Muscle of leg (tissue), 16 donors: ENCODE measurements at places on chromosomes 12 and 14.

- no peak for DNase-seq
Measured at GRCh38 chr12:47052274-47052673, 27.1 kb upstream of the PCED1B start.

DNA sequence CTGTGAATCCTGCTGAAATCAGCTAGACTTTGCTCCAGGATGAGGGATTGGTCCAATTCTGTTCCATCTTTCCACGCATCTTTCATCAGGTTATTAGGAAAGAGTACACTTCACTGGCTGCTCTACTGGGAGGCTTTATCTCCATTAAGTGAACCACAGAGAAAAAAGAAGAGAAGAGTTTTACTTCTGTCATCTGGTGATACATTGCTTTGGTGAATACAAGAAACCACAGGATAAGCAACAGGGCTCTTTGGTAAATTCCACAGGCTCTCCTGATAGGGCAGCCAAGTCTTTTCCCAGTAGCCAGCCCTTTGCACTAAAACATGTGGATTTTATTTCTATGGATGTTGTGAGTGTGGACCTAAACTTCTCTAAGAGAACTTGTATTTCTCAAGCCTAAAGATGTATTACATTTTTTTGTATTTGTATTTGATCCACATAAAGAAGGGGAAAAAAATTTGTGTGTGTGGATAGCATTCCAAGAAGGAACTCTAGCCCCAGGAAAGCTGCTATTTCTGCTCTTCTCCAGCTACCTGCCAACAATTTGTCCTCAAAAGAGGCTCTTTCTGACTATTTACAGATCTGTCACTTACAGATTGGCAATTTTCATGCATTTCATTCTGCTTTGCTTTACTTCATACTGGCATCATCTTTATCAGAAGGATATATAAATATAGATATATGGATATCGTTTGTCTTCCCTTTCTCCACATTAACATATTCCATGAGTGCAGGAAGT, 1117.6 kb upstream of the TMEM132C start:
- no peak for DNase-seq

GRCh38 chr14:20624495-20625070, 16.9 kb downstream of the OR6S1 start:
- no peak for DNase-seq

DNA sequence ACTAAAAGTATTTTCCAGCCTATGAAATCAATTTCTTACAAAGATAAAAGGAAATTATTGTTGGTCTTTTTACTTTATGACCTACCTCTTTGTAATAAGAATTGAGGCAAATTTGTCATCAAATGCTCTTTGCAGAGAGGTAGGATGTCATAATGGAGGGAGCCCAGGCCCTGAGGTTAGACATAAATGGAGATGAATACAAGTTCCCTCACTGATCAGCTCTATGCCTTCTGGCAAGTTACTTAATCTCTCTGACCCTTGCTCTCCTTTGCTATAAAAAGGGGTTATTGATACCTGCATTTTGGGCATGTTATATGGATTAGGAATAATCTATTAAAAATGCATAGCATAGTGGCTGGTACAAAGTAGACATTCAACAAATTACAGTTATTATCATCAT, 146.9 kb upstream of the KRR1 start:
- no peak for DNase-seq

GRCh38 chr12:98769068-98769467, 124.0 kb downstream of the APAF1 start:
- DNase-seq: no peak

DNA sequence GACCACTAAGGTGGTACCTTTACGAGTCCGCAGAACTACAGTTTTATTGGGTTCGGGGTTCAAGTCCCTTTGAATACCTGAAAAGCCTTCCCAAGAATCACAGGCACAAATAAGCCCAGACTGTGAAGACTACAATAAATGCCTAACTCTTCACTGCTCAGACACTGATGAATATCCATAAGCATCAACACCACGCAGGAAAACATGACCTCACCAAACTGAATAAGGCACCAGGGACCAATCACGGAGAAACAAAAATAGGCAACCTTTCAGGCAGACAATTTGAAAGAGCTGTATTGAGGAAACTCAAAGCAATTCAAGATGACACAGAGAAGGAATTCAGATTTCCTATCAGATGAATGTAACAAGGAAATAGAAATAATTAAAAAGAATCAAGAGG, 24.2 kb upstream of the P2RX7 start:
- DNase-seq: no peak

GRCh38 chr14:52259434-52259833, 8.1 kb upstream of the PTGDR start:
- peak; percentile 71 for DNase-seq

DNA sequence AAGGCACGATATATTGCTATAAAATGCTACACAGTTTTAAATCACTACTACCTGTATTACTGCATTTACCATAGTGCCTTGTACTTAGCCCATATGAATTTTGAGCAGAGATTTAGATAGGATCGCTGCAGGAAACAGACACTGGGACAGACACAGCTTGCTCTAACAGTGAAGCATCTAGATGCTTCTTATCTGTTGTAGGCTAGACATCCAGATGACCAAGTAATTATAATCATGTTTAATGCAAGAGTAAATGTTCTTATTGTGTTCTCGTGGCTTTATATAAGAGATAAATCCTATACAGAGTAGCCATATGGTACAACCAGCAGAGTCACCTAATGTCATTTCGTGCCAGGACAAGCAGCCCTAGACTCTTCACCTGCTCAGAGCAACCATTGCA, 92.8 kb downstream of the ASCL1 start:
- no peak for DNase-seq

- no peak for DNase-seq
Measured at GRCh38 chr12:65756956-65757511, 67.2 kb upstream of the HMGA2 start.

- peak; percentile 77 for DNase-seq
Measured at GRCh38 chr12:30909349-30910037, 17.1 kb upstream of the TSPAN11 start.

GRCh38 chr12:109689426-109689825, 24.2 kb upstream of the FAM222A start:
- DNase-seq: no peak

GRCh38 chr14:34628681-34629135, 1.2 kb downstream of the SNX6 start:
- DNase-seq: peak; percentile 33

- peak; percentile 100 for DNase-seq
Measured at GRCh38 chr12:56224102-56224701, at the start of gene NABP2. Gene NABP2 (plus strand): TSS chr12:56224342. CDS start chr12:56224857, 515 bp downstream.

GRCh38 chr14:72753879-72754400, 140.0 kb downstream of the DPF3 start:
- no peak for DNase-seq

DNA sequence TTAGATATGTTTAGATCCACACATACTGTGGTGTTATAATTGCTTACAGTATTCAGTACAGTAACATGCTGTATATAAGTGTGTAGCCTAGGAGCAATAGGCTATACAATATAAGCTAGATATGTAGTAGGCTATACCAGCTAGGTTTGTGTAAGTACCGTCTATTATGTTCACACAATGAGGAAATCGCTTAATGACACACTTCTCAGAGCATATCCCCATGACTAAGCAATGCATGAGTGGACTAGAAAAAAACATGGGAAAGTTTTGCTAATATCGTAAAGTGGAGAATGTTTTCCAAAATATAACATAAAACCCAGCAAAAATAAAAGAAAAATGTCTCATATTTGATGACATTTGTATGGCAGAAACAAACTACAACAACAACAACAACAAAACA, 27.3 kb downstream of the AKAP3 start:
- DNase-seq: no peak

- DNase-seq: no peak
Measured at GRCh38 chr14:55946231-55946630, 172.0 kb upstream of the PELI2 start.

DNA sequence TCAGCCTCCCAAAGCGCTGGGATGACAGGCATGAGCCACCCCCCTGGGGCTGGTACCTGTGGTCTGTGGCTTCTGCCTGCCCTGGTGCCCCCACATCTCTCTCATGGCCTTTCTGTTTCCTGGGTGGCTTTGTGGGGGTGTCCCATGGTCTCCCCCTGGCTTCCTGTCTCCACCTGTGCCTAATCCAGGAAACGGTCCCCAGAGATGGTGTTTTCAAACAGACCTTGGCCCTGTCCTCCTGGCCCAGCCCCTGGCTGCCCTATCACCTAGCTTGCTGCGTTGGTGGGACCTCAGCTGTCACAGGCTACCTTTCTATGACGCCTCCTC, 18.1 kb downstream of the MEG3 start:
- DNase-seq: no peak

DNA sequence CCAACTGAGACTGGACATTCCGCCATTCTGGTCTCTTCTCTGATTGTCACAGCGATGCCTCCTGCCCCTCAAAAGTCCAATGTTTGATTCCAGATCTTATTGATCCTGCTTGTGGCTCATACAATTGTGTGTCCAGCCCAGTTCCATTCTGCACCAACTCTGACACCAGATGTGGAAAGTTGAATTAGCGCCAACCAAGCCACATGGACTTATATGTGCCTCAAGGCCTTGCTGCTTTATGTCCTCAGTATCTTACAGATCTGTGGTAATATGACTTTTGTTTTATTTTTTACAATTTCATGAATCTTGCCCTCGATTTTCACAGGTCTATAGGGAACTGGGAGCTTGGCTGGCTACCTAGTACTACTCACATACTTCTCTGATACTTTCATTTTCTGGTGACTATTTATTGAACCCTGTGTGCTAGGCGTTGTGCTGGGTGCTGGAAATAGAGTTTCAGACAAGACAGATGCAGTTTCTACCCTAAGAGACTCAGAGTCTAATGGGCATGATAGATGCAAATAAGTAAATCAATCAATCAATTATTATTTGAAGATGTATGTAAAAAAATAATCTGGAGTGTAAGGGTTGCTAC, 472.0 kb downstream of the TMTC2 start:
- peak; percentile 28 for DNase-seq

DNA sequence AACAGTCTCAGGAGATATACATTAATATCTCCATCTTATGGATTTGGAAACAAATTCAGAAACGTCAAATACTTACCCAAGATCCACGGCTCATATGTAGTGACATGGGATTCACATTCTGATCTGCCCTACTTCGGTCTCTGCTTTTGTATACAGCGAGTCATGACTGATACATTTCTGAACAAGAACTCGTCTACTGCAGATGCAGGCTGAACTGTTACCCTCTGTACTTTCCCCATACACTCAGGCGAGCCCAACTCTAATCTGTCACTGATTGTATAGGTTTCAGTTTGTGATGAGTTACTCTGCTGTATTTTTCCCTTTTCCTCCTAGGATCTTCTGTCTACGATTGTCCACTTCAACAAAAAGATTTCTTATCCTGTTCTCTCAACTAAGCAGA, 441.6 kb downstream of the CCDC91 start:
- no peak for DNase-seq

GRCh38 chr14:24609655-24610344, at the start of gene GZMH:
Gene GZMH (minus strand): TSS chr14:24609685. CDS start chr14:24609613, 72 bp downstream.
- DNase-seq: no peak

DNA sequence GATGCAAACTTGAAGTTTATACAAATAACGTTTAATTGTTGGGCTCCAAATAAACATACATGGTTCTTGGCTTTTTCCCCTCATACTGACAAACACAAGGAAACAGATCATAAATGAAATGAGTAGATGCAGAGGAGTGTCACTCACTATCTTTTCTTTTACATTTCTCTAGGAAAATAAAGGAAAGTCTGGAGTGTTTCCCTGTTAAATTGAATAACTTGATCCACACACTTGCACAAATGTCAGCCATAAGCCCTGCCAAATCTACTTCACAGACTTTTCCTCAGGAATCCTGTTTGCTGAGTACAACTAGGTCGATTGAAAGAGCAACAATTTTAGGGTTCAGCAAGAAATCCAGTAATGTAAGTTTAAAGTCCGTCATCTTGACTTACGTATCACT, 175.3 kb downstream of the PLCZ1 start:
- DNase-seq: peak; percentile 87

DNA sequence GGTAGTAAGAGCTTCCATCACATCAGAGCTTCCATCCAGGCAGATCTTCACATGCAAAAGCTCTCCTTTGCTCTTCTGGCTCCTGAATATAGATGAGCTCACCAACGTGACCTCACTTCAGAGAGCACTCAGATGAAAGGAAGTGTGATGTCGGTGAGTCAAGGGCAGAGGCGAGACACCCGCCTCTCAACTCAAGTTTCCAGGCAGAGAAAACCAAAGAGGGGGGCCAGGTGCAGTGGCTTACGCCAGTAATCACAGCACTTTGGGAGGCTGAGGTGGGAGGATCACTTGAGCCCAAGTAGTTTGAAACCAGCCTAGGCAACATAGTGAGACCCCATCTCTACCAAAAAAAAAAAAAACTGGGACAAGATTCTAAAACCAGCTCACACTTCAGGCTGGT, 126.9 kb downstream of the DUSP6 start:
- no peak for DNase-seq

GRCh38 chr14:64513271-64513670, 8.7 kb downstream of the ZBTB1 start:
- DNase-seq: no peak

- DNase-seq: no peak
Measured at GRCh38 chr14:96309133-96309895, 53.3 kb downstream of the BDKRB1 start.

DNA sequence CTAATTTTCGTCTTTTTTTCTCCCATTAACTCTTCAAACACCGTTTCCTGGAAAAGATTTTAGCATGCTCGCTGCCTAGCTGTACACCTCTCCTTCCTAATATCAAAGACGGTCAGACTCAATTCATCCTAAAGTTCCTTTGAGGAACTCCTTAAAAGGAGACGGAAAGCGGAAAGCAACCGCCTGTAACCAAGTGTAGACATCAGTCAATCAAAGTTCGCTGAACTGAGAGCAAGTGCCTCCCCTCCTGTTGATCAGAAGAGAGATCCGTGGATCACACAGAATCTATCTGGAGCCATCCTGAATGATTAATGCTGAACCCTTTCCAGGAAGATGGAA, 412 bp upstream of the TEP1 start:
- peak; percentile 38 for DNase-seq

DNA sequence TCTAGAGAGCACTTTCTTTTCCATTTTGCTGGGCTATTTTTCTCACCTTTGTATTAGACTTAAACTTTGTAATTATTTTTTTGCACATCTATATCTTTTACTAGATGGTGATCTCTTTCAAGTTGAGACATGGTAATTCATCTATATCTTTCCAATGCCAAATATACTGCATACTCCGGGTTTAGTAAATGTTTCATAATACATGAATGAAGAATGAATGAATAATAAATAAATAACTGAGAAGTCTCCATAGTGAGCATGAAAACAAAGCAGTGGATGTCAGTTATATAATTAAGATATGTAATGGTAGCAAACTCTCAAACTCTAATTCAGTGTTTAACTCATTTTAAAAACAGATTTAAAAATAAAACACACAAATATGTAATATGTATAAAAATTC, 342.5 kb upstream of the KITLG start:
- DNase-seq: no peak

- peak; percentile 61 for DNase-seq
Measured at GRCh38 chr12:24069532-24070395, 120.3 kb upstream of the SOX5 start.
